ENCODE measurements at places on chromosomes 13 and 19. TPM values are rescaled to one million over a fixed set of nuclear protein-coding genes. Genes with fewer than 3 reads are reported as not detected.

The ZNF331 gene
- total RNA-seq = 6.8 TPM

- peak; percentile 25 for DNase-seq
Measured at GRCh38 chr19:29966588-29967249, 24.7 kb downstream of the URI1 start.

The FAM216B gene
- total RNA-seq = not detected

DNA sequence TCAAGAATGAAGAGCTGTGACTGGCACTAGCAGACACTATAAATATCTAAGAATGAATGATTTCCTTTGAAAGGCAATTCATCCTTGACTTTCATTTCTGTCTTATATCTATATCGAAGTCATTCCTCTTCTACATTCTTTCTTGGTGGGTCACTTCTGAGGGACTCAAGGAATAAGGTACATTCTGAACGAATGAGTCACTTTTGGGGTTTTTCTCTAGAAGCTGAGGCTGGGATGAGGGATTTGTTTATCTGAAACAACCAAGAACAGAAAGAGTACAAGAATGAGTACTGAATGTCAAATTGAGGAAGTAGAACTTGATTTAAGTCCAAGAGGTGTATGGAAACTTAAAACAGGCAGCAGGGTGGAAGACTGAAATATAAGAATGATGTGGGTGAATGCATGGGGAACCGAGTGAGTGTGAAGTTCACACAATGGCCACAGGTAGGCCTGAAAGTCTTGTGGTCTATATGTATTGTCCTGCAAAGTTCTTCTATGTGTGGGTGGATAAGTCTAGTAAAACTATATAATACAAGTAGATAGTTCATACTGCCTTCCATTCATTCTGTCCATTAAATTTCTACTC, 343.9 kb downstream of the OXGR1 start:
- peak; percentile 94 for DNase-seq

The NCR1 gene
- not detected for total RNA-seq

DNA sequence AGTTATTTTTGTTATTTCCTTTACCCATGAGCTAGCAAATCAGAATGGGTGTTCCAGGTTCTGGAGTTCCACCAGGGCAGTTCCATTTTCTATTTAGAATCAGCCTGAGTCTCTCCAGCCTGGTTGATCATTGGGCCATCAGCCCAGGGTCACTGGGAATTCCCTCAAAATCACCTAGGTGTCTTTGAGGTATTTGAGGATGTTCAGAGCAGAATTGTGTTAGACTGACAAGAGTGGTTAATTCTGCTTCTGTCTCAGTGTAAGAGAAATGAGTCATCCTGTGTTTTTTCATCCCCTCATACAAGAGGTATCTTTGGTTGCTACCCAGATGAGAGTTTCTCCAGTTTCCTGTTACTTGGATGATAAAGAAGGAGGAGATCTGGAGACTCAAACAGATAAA, 11.7 kb downstream of the ZNF66 start:
- no peak for DNase-seq

The C1QTNF9B gene
- not detected for total RNA-seq

- DNase-seq = no peak
Measured at GRCh38 chr13:40259899-40260298, 406.5 kb downstream of the FOXO1 start.

The CALR gene
- 1,002 TPM for total RNA-seq

DNA sequence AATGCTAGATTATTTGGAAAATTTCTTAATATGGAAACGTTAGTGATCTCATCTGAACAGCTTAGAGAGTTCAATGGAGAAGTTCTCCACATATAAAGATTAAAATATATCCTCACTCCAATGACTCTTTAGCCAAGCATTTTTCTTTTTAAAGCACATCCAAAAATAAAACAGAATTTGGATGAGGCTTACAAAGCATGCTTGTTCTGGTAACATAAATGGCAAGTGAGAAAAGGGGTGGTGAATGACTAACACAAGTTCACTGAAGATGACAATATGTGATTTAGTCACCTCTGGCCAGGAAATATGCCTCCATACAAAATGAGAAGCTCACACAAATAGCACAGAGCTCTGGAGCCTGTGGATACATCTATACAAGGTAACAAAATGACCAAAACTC, 253.0 kb downstream of the PCDH20 start:
- peak; percentile 39 for DNase-seq

DNA sequence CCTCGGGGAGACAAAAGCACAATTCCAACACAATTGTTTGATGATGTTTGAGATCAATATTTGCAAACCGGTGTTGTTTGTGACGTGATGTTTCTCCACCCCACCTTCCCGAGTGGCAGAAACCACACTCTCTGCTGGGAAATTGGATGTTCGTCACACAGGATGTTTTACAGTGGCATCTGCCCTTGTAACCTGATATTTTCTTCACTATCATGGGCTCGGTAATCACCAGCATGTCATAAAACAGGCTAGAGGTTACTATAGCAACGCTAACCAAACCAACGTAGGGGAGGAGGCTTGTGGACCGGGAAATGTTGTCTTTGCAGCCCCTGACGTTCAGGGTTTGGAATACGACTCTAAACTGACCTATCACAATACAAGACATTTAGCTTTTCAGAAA, 454.5 kb downstream of the IRS2 start:
- DNase-seq = no peak

DNA sequence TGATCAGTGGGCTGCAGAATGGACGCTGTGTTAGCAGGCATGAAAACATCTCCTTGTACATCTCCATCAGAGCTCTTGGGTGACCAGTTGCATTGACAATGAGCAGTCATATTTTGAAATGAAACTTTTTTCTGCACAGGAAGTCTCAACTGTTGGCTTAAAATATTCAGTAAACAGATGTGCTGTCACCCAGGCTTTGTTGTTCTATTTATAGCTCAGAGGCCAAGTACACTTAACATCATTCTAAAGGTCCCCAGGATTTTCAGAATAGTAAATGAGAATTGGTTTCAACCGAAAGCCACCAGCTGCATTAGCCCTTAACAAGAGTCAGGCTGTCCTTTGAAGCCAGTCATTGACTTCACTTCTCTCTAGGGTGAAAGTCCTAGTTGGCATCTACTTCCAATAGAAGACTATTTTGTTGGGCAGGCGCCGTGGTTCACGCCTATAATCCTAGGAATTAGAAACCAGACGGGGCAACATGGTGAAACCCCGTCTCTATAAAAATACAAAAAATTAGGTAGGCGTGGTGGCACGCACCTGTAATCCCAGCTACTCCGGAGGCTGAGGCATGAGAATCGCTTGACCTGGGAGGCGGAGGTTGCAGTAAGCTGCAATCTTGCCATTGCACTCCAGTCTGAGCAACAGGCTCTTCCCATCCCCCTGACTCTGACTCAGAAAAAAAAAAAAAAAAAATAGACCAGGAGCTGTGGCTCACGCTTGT, 7.9 kb upstream of the PDE4A start:
- no peak for DNase-seq

GRCh38 chr13:42022796-42023493, 25.5 kb upstream of the DGKH start:
- DNase-seq = no peak

Measured in bronchial epithelial cell (primary cell).